ENCODE measurements at places on chromosomes 6 and 20. TPM values are rescaled to one million over a fixed set of nuclear protein-coding genes. Genes with fewer than 3 reads are reported as not detected.

DDR1 gene
- 42.4 TPM for total RNA-seq

GRCh38 chr20:53774461-53775203 lies 181.0 kb upstream of the ZNF217 start:
- peaks cover 11% of the 10 kb centered on the region for H3K4me1 ChIP-seq
- H3K36me3 ChIP-seq, result no peaks in the 10 kb centered on the region
- DNase-seq, result peak; percentile 93
- H3K27me3 ChIP-seq, result no peaks in the 10 kb centered on the region
- H3K4me3 ChIP-seq, result no peak overlapping the region

DNA sequence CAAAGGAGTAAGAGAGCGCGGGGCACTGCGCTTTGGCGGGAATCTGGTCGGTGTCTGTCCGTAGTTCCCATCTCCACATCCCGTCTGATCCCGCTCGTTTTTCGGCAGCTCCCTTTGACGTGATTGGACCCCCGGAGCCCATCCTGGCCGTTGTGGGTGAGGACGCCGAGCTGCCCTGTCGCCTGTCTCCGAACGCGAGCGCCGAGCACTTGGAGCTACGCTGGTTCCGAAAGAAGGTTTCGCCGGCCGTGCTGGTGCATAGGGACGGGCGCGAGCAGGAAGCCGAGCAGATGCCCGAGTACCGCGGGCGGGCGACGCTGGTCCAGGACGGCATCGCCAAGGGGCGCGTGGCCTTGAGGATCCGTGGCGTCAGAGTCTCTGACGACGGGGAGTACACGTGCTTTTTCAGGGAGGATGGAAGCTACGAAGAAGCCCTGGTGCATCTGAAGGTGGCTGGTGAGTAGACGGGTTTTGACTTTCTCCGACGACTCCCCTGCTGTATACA lies 1.4 kb downstream of the BTN1A1 start:
- no peaks in the 10 kb centered on the region for H3K36me3 ChIP-seq
- DNase-seq, result peak; percentile 31
- H3K27ac ChIP-seq, result no peak overlapping the region
- H3K4me1 ChIP-seq, result peaks cover 3% of the 10 kb centered on the region
- H3K27me3 ChIP-seq, result peaks cover 33% of the 10 kb centered on the region
- peak overlapping the region; percentile 21 for H3K4me3 ChIP-seq

DNA sequence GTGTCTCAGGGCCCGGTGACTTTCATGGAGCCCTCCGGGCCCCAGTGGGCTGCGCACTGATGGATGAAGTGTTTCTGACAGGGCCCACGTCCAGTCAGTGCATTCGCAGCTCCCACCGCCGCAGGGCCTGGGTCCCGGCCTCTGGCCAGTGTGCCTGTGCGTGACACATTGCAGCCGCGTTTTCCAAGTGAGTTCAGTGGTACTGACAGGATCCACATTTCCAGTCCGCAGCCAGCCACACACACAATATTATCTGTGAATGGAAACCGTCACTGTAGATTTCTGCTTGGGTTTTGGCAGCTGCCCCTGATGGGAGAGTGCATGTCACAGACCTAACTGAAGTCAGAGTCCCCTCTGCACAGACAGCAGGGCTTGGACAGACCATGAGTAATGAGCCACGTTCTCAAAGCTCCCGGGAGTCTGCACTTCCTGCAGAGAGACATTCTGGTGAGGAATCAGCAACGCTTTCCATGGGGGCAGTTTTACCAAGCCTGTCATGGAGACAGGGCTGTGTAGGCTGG lies 171.4 kb downstream of the MYLK4 start:
- no peak overlapping the region for H3K4me3 ChIP-seq
- H3K4me1 ChIP-seq, result no peaks in the 10 kb centered on the region
- no peaks in the 10 kb centered on the region for H3K27me3 ChIP-seq
- H3K36me3 ChIP-seq, result no peaks in the 10 kb centered on the region

DNA sequence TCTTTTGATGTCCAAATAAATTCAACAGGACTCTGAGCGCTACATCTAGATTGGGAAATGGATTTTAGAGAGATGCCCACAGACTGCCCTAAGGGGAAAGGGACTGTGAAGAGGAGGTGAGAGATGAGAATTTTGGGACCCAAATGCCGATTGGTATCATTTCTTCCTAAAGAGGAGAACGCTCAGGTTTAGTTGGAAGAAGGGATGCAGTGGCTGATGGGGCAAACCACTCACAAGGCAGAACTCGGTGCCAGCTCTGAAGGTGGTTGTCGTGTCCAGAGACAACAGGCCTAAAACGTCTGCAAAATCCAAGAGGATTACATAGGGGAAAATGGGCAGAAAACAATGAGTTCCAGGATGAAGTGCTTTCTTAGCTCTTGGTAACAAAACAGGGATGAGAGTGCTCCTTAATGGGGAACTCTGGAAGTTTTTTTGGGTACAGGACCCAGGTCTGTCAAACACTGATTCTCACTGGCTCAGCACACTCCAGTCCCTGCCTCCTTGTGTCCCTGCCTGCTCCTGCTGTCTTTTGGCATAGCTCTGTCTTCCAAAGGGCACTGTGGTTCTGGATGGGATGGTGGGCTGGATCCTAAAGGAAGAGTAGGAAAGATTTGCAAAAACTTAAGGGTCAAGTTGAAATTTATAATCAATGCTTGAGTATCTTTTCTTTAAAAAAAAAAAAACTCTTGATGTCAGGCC lies 29.0 kb downstream of the NEDD9 start:
- no peak for DNase-seq
- no peak overlapping the region for H3K4me3 ChIP-seq
- H3K4me1 ChIP-seq, result peaks cover 13% of the 10 kb centered on the region
- H3K36me3 ChIP-seq, result peaks cover 5% of the 10 kb centered on the region
- H3K27me3 ChIP-seq, result no peaks in the 10 kb centered on the region
